Stimulated activated CD4-positive, alpha-beta T cell treated with anti-CD3 and anti-CD28 coated beads, Interleukin-2, amount 100 ng/mL, for 4 hours (primary cell): ENCODE measurements at places on chromosomes 1 and 21.

DNA sequence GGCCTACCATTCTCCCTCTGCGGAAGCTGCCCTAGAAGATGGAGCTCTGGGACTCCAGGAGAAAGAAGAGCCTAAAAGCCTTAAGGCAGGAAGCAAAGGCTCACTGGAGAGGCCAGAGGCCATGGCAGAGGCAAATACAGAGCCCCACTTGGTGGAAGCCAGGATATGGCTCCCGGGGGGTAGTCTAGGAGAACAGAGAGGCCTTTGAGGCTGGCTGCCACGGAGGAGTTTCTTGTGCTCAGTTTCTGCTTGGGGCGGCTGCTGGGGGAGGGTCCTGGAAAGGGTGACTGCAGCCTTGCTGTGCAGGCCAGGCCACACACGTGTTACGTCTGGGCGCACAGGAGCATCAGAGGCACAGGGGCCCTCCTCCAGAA, 5.4 kb downstream of the CC2D1B start:
- no peak for DNase-seq

DNA sequence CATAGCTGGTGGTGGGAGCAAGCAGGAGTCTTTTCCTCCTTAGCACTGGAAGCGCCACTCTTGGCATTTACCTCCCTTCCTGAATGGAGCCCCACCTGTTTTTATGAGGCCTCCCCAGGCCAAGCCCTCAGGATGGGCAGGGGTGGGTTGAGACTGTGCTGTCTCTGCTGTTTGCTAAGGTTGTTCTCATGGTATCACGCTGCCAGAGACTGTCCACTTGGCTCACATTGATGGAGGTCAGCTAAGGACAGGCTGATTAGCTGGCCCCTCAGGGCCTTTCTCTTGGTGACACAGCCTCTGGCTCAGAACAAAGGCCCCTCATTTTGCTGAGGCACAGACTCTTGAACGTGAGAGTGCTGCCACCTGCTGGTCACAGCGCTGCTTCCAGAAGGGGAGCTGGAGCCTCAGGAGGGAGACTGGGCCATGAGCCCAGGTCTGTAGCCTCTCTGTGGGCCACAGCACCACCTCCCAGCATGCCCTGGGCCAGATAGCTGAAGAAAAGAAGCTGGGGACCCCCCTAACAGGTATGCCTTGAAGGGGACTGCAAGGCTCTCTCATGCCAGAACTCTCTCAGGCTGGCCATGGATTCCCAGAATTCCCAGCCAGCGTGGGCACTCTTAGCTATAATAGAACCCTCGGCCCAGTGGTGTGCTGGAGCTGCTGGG, 85.6 kb downstream of the CD58 start:
- peak; percentile 81 for DNase-seq

GRCh38 chr1:30751830-30752650, 5.5 kb downstream of the LAPTM5 start:
- no peak for DNase-seq

DNA sequence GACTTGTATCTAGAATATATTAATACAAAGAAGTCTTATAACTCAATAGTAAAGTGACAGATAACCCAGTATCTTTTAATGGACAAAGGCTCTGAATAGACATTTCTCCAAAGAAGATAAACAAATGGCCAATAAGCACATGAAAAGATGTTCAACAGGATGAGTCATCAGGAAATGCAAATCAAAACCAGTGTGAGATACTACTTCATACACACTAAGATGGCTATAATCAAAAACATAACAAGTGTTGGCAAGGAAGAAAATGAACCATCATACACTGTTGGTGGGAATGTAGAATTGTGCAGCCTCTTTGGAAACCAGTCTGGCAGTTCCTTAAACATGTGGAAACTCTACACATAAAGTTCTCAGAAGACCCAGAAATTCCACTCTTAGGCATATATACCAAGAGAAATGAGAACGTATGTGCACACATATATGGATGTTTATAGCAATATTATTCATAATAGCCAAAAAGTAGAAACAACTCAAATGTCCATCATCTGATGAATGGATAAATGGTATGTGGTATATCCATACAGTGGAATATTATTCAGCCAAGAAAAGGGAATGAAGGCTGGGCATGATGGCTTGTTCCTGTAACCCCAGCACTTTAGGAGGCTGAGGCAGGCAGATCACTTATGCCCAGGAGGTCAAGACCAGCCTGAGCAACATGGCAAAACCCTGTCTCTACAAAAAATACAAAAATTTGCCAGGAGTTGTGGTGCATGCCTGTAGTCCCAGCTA, 9.9 kb upstream of the MPL start:
- no peak for DNase-seq

DNA sequence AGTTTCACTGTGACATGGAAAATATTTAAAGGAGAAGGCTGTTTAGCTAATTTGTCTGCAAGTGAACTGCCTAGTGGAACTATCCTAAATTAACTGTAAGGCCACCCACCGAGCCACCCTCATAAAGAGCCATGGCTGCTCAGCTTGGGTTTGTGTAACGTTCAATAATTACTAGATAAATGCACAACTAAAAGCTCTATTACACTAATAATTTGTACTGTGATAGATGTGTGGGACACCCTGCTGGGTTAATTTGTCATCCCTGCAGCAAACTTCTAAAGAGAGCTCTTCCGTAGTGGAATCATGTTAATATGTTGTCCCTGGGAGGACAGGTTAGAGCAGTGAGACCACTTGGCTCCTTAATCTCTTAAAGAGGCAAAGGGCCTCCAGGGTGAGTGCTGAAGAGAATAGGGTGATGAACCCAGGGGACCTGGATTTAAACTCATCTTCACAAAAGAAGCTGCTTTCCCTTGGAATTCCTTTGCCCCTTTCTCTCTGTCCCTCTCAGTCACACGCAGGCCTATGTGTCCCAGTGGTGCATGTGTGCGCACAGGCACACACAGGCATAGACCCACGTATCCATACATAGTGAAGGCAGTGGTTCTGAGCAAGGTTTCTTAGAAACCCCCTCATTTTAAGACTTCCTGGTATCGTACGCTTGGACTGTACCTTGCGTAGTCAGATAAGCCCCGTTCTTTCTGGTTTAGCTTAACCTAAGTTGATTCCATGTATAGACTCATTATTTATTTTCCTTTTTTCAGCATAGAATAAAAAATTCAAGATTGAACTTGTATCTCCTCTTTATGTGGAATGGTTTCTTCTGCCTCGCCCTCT, 310.3 kb downstream of the NFIA start:
- DNase-seq: no peak

DNA sequence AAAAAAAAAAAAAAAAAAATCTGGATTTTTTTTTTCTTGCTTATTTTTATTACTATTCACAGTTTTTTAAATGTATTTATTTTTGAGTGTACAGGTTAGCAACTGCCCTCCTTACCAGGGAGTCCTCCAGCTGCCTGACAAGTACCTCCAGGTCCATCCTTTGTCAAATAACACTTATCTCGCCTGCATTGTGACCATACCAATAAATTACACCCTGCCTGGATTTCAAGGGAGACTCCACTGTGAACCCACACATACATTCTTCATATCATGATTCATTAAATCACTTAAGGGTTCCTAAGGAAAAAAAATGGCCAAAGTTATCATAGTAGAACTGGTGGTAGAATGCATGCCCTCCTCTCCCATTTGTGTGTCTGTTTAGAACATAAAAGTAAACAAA, 38.4 kb downstream of the EEIG2 start:
- DNase-seq: no peak

- no peak for DNase-seq
Measured at GRCh38 chr21:33924766-33925100, 9.1 kb upstream of the ATP5PO start.

DNA sequence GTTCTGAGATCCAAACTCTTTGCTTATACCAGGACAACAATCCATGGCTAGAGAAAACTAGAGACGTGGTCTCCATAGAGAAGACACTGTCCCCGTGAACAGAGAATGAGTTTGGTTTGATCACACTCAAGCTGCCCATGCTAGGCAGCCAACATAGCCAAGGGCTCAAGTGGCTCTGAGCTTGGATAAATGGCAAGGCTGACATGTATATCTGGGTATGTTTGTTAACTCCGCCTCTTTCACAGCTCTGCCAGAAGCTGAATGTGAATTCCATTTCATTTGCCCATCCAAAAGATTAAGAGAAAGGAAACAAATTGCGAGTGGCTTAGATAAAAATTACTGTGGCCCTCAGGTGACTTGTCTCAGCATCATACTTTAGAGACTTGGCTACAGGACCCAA, 38.0 kb downstream of the ILDR2 start:
- DNase-seq: no peak

DNA sequence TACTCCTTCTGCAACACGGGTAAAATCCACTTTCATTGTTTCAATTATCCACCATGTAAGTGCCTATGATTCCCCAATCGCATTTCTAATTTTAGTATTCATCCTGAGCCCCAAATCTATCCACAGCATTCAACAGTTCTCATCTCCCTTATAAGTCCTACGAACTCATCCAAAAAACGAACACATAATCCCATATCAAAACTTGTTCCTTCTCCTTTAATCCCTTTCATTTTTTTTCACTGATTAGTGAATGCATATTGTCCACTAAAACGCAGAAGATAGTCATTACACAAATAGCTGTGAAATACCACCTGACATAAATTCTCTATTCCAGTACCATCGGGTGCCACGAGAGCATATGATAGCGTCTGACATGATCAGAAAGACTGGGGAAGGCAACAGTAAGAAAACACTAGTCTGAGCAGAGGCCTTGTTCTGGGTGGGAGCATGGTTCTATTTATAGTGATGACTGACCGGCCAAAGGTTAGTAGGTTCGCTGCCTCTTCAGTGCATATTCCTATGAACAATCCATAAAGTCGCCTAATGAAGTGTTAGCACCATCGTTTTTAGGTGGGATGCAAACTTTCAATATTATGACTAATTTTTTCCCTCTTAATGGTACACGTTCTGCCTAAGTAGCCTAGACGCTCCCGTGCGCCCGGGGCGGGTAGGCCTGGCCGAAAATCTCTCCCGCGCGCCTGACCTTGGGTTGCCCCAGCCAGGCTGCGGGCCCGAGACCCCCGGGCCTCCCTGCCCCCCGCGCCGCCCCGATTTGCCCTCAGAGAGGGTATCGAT, 648 bp downstream of the ATP5PF start:
- DNase-seq: no peak

GRCh38 chr1:77316966-77317365, 35.1 kb downstream of the AK5 start:
- no peak for DNase-seq

DNA sequence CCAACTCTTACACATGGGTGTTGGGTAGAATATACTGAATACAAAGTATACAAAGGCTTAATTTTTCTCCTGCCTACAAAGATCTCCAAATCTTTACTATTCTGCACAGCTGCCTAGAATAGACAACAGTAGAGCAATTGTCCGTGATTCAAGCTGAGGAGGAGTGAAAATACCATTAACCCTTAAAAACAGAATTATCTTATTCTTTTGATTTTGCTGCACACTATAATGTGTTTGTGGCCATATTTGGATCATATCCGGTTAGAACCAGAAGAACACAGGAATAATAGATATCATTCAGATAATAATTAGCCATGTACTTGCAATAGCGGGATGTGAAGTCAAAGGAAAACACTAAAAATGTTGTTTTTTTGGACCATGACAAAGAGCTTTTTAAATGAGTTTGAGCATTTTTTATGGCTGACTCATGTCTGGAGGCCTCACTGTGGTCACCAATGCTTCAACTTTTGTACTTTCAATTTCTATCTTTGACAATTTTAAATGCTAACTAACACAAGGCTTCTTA, 197.6 kb upstream of the FOXD3 start:
- no peak for DNase-seq

GRCh38 chr1:208145167-208145566, 99.0 kb downstream of the PLXNA2 start:
- no peak for DNase-seq

GRCh38 chr1:19606817-19607642, 37.1 kb upstream of the NBL1 start:
- DNase-seq: peak; percentile 16

- no peak for DNase-seq
Measured at GRCh38 chr1:147851149-147851548, 51.4 kb upstream of the GJA8 start.

- DNase-seq: no peak
Measured at GRCh38 chr1:30768830-30769718, 11.5 kb upstream of the LAPTM5 start.

DNA sequence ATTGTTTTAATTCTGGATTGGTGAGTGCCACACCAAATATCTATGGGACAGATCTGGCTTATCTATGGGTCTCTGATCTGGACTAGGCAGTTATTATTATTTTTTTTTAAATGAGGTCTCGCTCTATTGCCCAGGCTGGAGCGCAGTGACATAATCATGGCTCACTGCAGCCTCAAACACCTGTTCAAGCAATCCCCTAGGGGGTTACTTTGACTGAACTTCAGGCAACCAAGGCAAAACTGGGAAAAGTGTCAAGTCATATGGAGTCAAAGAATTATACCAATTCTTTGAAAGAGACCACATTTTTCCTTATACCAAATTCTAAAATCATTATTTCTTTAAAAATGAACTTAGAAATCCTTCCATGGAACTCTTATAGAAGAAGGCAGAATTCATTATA, 129.1 kb upstream of the HOOK1 start:
- no peak for DNase-seq

DNA sequence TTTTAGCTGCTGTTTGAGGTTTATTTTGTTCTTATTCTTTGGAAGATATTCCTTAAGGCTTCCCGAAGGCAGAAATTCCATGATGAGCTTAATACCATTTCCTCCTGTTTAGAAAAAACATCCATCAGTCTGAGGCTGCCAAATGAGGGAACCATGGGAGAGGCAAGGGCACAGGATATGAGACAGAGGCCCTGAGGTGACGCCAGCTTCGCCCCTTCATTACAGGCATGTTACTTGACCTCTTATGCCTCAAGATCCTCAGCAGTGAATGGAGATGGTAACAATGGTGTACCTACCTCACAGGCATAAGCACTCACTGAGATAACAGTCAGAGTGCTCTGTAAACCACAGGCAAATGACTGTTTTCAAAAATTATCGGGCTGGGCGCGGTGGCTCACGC, 93.6 kb downstream of the RAVER2 start:
- DNase-seq: no peak

DNA sequence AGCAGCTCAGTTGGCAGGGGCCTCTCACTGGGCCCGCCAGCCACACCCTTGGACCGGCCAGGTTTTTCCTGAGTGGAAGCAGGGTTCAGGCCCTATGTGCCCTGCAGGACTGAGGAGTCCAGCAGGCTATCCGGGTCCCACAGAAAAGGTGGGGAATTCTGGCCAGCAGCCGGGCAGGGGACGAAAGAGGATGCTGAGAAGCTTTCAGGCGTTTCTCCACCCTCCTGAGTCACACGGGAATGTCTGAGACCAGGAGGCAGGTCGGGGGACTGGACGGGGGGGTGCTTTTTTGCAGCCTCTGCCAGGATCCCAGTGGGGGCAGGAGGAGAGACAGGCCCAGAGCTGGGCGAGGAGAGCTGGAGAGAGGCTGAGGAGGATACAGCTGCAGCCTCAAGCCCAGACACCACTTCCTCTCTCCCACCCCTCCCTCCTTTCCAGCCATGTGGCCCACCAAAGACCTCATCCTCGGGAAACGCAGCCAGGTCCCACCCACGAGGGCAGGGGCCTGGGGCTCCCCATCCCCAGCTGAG, 105.4 kb downstream of the SPSB1 start:
- DNase-seq: no peak

- DNase-seq: no peak
Measured at GRCh38 chr21:46247699-46248421, 19.3 kb upstream of the LSS start.

- DNase-seq: no peak
Measured at GRCh38 chr1:109516872-109517271, 7.3 kb upstream of the AMIGO1 start.
